ENCODE measurements at places on chromosomes 16 and 17.

GRCh38 chr17:34368946-34369500 lies 6.0 kb upstream of the CCL1 start:
- no peak for DNase-seq

DNA sequence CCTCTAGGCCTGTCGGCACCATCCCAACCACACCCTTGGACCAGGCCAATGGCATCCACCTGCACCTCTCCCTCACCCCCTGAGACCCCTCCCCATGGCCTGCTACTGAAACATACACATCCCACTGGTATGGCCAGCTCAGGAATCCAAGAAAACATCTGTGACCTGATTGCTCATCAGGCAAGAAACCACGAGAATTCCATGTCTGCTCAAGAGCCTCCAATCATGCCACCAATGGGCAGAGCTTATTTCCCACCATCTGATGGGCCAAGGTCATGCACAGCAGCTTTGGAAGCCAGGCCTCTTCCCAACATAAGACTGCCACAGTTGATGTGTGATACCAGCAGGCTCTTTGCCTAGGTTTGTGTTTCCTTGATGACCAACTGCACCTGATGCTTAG lies 190.1 kb downstream of the C16orf78 start:
- no peak for DNase-seq

GRCh38 chr17:9269350-9270035 lies 248.2 kb downstream of the NTN1 start:
- DNase-seq = no peak

DNA sequence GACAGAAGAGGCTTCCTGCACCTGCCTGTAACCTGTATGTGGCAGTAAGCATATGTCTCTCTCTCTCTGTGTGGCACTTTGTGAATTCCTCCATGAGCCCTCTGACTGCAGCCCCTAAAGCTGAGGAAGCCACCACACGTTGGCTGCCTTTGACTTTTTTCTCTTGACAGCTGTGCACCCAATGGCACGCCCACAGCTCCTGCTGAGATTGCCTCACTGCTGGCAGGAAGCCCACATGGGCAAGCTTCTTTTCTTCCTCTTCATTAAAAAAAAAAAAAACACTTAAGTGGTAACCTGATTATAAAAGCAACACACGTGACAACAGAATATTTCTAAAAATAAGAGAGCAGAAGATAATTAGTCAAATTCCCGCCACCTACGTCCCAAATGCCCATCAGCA lies 34.0 kb upstream of the PIRT start:
- no peak for DNase-seq

DNA sequence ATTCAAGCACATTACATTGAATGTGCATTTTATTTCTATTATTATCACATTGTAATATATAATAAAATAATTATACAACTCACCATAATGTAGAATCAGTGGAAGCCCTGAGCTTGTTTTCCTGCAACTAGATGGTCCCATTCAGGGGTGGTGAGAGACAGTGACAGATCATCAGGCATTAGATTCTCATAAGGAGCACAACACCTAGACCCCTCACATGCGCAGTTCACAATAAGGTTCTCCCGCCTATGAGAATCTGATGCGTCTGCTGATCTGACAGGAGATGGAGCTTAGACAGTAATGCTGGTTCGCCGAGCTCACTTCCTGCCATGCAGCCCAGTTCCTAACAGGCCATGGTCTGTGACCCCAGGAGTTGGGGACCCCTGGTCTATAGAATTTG lies 96.7 kb upstream of the RBBP6 start:
- DNase-seq = no peak

DNA sequence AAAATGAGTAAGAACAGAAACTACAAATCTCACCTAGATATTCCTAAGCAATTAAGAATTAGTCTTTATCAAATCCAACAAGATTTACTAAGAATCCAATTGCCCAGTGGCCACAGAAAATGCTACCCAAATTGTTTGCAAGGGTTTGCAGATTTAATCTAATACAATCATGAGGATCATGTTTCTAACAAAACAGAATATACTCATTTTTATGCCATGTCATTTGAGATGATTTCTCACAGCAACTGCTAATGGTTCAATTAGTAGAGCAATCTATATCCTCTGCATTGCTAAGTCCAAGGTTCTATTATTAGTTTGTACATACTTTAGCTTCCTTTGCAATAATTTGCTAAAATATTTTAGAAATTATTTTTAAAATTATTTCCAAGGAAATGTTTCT lies 41.2 kb downstream of the HELZ start:
- DNase-seq = no peak

DNA sequence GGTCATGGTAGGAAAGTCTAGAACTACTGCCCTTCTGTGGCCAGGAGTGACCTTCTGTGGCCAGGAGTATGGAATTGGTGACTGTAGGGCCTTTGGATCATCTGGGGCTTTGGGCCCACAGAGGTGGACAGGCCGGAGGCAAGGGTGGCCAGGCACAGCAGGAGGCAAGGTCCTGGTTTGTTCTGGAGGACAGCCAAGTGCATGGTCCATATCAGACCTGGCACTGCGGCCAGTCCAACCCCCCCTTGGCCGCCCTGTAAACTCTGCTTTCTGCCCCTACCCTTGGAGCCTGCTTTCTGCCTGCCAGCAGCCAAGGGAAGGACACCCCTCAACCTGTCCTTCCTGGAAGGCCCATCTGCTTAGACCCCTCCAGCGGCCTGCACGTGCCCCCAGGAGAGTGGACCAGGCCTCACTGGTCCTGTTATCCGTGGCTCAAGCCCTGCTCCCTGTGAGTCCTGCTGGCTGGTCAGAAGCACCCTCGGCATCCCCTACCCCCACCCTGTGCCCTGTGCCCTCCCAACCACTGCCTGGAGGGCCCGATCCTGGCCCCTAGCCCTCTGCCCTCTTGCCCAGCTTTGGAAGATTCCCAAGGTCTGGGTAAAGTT lies 2.3 kb upstream of the DCXR start:
- DNase-seq = no peak

- no peak for DNase-seq
Measured at GRCh38 chr16:19114359-19115147, 789 bp downstream of the ITPRIPL2 start.

GRCh38 chr17:83083368-83084201 lies 4.2 kb downstream of the METRNL start:
- peak; percentile 19 for DNase-seq

GRCh38 chr17:82297714-82298537 lies 19.5 kb downstream of the CD7 start:
- peak; percentile 92 for DNase-seq

DNA sequence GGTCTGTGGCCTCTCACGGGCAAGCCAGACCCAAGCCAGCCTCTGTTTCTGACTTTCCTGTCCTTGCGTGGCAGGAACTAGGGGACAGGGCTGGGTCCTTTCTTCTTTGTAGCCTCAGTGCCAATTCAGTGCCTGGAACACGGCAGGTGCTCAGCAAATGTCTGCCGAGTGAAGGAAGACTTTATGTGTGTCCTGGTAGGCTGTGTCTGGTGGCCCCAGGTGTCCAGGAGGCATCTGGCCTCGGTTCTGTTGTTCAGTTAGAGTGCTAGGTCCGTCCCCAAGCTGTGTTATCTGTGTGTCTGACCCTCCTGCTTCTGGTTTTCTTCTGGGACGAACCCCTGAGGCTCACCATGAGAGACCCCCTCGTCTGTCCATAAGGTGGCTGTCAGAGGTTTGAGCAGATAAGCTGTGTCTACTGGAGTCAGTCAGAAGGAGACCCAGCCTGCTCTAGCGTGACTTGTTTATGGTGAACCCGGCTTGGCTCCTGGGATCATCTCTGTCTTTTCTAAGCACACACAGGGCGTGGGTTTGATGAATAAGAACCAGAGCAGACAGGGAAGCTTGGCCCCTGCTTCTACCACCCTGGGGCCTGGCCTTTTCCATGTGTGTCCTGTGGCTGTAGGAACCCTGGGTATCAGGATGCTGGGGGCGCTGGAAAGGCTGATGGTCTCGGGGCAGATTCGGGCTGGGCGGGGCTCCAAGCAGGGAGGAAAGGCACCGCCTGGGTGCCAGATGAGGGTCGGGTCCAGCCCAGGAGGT lies 39.3 kb downstream of the ENGASE start:
- DNase-seq = no peak

DNA sequence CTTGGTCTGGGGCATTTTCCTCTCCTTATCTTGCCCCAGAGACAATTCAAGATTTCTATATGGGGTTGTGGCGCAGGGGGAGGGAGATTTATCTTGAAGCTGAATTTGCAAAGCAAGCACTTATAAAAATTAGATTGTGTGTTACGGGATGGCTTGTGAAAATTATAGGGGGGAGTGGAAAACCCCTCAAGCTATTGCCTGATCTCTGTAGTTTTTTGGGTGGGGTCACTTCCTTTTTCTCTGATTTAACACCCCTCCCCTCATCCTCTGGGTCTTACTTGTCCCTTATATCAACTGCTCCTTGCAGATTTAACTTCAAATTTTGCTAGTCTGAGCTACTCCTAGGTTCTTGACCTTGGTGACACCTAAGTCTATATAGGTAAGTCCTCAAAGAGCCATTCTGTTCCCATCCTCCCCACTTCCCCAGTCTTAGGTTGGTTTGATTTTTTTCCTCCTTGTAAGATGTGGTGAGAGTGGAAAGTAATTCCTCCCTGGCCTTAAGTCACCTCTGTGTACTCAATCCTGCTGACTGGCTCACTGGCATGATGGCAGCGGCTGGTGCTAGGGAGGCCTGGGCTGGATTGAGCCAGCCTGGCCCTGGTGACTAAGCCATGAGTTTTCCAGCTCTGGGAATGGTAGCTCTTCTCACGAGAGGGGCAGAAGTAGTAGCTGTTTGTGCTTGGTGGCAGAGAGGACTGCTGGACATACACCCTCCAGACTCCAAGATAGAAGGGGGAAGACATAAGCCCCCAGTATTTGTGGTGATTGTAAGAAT lies 2.3 kb downstream of the ARL4D start:
- DNase-seq = no peak

GRCh38 chr16:35749253-35750141 lies 2290.1 kb downstream of the TP53TG3F start:
- no peak for DNase-seq

DNA sequence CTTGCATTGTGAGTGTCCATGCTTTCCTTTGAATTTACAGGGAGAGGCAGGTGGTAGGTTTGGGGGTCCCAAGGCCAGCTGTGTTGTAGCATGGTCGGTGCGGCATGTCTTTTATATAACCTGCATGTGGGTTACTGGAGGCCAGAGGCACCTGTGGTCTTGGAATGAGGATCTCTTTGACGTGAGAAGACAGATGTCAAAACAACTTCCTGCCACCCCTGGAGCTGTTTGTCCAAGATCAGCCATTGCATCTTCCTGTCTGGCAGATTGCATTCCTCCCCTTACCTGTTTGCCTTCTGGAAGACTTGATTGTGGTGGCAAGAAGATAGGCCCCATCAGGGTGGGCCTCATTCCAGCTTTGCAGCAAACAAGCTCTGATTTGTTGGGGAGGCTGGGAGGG lies 175.1 kb downstream of the MSI2 start:
- no peak for DNase-seq

DNA sequence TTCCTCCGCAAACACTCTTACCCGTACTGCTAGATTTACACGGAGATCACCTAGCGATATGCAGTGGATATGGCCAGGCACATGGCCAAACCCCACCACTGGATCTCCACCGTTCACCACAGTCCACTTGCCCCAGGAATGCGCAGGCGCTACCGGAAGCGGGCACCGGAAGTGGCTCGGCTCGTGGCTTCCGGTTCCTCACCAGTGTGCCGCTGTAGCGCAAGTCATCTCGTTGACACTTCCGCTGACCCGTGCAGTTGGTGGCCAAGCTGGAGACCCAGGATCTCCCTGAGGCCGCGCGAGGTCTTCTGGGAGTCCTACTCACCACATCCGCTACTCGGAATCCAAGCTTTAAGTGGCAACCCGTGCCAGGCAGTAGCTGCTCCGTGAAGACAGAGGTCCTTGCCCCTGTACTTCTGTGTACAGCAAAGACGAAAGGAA lies 11.5 kb downstream of the ZNF597 start:
- peak; percentile 50 for DNase-seq

GRCh38 chr17:37761059-37761458 lies 16.2 kb upstream of the HNF1B start:
- DNase-seq = no peak

- DNase-seq = no peak
Measured at GRCh38 chr17:78933959-78934568, 8.9 kb upstream of the TIMP2 start.

GRCh38 chr16:85731179-85731578 lies 19.7 kb downstream of the C16orf74 start:
- no peak for DNase-seq

DNA sequence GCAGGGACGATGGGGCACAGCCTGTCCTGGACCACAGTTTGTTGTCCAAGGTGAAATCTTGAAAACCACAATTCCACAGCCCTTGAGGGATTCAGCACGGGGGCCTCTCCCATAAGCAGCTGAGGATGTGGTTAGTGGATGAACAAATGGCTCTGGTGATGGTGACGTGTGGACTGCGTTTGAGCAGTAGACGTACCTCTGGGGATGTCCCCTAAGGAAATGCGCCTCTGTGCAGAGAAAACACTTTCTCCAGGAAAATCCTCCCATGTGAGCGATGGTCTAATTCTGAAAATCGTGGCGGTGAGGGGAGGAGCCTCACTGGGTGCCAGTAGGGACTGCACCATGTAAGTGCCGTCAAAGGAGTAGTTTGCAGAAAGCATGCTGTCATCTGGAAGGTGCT lies 2.7 kb upstream of the SEPTIN12 start:
- no peak for DNase-seq

DNA sequence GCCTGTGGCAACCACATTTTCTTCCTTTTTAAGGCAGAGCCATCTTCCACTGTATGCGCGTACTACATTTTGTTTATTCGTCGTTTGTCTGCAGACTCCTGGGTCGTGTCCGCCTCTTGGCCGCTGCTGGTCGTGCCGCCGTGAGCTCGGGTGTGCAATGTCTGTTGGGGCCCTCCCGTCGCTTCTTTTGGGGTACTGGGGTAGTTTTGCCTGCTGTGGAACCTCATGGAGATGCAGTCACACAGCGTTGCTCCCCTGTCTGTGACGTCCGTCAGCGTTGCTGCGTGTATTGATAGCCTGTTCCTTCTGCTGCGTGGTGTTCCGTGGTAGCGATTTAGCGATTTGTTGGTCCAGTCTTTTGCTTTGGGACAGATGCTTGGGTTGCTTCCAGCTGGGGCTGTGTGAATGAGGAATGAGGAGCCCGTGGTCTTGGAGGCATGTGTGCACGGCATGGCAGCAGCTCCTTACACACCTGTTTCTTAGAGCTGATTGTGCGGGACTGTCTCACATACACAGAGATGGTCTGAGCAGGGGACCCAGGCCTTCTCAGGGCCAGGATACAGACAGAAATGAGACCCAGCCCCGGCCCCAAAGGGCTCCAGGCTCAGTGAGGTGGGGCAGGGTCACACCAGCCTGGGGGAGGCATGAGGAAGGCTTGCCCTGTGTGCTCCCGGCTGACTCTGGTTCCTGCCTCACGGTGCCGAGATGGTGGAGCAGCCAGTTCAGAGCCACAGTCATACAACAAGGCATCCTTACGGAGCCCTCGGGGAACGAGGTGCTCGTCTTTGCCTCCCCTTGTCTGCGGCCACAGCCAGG lies 78.4 kb upstream of the GSE1 start:
- DNase-seq = no peak
